Endothelial cell of coronary artery (primary cell): ENCODE measurements at places on chromosomes 5 and 9. TPM values are rescaled to one million over a fixed set of nuclear protein-coding genes. Genes with fewer than 3 reads are reported as not detected.

IPPK gene
- total RNA-seq: 16.7 and 22.1 TPM in 2 replicates

TMEM215 gene
- not detected in 2 replicates for total RNA-seq

NOXA1 gene
- 0.18 and 0.56 TPM in 2 replicates for total RNA-seq

PAPPA gene
- total RNA-seq: 0.09 and 24.6 TPM in 2 replicates

QRFP gene
- not detected in 2 replicates for total RNA-seq

NUTM2G gene
- total RNA-seq: not detected in 2 replicates
